Transverse colon (tissue), 4 donors: ENCODE measurements at places on chromosomes 7 and 10. TPM values are rescaled to one million over a fixed set of nuclear protein-coding genes. Genes with fewer than 3 reads are reported as not detected.
A peak's percentile ranks its signal among the peaks of the same experiment; 100 is the strongest.

The MRC1 gene
- 21.4 TPM for total RNA-seq

The CFTR gene
- 43.0 TPM for total RNA-seq

The RELN gene
- 1.5 TPM for total RNA-seq

The SPAM1 gene
- not detected for total RNA-seq

The MOGAT3 gene
- total RNA-seq = 31.7 TPM

The GPR85 gene
- total RNA-seq = 0.16 TPM

DNA sequence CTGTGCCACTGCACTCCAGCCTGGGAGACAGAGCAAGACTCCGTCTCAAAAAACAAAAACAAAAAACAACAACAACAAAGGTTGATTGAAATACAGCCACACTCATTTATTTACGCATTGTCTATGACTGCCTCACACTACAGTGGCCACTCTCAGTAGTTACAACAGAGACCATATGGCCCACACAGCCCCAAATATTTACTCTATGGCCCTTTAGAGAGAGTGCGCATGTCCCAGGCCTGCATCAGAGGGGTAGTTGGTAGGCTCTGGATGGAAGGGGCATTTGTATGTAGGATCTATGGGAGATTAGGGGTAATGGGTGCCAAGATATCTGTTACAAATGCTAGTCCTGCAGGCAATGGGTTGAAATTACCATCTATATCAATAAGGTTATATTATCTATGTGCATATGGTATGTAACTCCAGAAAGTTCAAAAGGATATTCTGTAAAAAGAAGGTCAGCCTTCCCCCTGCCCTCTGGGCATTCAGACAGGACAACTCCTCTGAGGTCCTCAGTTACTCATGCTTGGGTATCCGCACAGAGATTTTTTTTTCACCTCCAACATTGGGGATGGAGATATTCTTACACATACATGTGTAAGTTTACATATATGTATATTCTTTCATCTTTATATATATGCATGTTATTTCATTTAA, 56.3 kb downstream of the DENND2A start:
- H3K27ac ChIP-seq = no peak overlapping the region
- H3K4me3 ChIP-seq = no peak overlapping the region
- no peak for DNase-seq

DNA sequence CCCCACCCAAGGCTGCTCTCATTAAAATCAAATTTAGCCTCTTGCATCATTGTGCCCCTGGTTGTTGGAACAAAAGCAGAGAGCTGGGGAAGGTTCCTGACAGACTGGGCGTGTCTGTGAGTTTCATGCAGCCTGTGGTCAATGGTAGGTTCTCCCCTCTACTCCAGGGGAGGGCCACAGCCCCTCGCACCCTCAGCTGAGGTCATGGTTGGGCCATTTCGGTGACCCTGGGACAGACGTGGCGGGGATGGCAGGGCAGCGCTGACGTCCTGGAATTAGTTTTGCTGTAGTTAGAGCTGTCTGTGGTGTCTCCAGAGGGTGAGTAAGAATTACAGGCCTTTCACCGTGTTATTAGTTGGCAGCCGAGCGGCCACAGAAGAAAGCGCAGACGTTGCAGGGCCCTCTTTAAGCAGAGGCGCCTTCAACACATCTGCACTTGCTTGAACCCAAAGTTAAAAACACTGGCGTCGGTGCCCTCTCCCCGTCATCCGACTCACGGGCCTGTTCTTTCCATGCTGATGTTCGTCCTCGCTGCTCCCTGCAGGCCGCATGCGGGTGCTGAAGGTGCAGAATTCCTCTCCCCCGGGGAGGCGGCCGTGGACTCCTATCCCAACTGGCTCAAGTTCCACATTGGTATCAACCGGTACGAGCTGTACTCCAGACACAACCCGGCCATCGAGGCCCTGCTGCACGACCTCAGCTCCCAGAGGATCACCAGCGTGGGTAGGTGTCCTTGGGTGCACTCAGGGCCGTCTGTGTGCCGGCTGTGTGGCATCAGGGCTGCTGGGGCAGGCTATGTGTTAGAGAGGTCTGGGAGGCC, 2.8 kb downstream of the FAM20C start:
- H3K4me3 ChIP-seq = peak overlapping the region; percentile 60
- H3K4me1 ChIP-seq = no peaks in the 10 kb centered on the region
- H3K27ac ChIP-seq = peak overlapping the region; percentile 87
- H3K27me3 ChIP-seq = peaks cover 16% of the 10 kb centered on the region
- no peaks in the 10 kb centered on the region for H3K36me3 ChIP-seq

DNA sequence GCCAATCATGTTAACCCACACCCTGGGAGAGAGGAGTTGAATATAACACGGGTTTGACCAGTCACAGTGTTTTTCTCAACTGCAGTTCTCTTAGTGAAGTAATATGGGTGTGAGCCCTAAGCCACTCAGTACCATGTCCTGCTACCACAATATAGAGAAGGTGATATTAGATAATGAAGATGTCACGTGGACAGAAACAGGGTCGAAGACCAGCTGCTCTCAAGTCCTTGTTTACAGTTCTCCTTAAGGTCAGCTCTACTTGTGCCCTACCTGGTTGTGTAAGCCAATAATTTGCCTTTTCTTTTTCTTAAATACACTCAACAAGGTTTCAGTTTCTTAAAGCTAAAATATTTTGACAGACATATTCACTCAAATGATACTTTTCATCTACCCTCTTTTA, 128.3 kb upstream of the POT1 start:
- DNase-seq = no peak
- no peaks in the 10 kb centered on the region for H3K4me1 ChIP-seq
- H3K36me3 ChIP-seq = no peaks in the 10 kb centered on the region
- H3K27me3 ChIP-seq = no peaks in the 10 kb centered on the region
- no peak overlapping the region for H3K4me3 ChIP-seq
- no peak overlapping the region for H3K27ac ChIP-seq

DNA sequence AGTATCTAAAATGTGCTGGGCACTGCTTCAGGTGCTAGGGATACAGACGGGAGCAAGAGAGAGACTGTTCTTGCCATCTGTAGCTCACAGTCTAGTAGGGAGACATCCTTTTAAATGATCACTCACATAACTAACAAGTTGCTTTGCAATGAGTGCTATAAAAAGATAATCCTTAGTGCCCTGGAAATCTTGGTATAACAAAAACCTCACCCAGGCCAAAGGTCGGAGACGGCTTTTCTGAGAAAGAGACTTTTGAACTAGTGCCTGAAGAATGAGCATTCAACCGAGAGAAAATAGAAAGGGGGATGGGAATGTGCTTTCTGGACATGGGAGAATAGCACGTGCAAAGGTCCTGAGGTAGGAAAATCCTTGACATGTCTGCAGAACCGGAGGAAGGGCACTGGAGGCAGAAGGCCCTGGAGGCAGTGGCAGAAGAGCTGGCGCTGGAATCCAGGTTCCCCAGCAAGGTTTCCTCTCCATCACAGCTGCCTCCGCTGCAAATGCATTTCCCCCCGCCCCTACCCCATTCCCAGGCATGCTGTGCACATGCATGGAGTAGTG, 89.4 kb downstream of the COL13A1 start:
- H3K4me3 ChIP-seq = no peak overlapping the region
- no peaks in the 10 kb centered on the region for H3K36me3 ChIP-seq
- no peaks in the 10 kb centered on the region for H3K27me3 ChIP-seq
- H3K4me1 ChIP-seq = peaks cover 46% of the 10 kb centered on the region
